Vagina (tissue), 2 donors: ENCODE measurements at places on chromosomes 11 and 22. TPM values are rescaled to one million over a fixed set of nuclear protein-coding genes. Genes with fewer than 3 reads are reported as not detected.

GRCh38 chr11:34792814-34793258, 123.3 kb downstream of the APIP start:
- DNase-seq, result no peak
- no peaks in the 10 kb centered on the region for H3K27me3 ChIP-seq
- no peaks in the 10 kb centered on the region for H3K36me3 ChIP-seq
- H3K4me3 ChIP-seq, result no peak overlapping the region
- H3K4me1 ChIP-seq, result peaks cover 20% of the 10 kb centered on the region

GRCh38 chr11:64971421-64972233, at the start of gene MAJIN:
Gene MAJIN, minus strand, starts transcription at chr11:64972108. Its CDS starts 12,703 bp downstream, at chr11:64959405.
- H3K4me1 ChIP-seq, result peaks cover 10% of the 10 kb centered on the region
- H3K27ac ChIP-seq, result no peak within 1 kb of the TSS
- no peaks in the 10 kb centered on the region for H3K27me3 ChIP-seq
- H3K36me3 ChIP-seq, result no peaks in the 10 kb centered on the region
- peak within 1 kb of the TSS; percentile 29 for H3K4me3 ChIP-seq

DNA sequence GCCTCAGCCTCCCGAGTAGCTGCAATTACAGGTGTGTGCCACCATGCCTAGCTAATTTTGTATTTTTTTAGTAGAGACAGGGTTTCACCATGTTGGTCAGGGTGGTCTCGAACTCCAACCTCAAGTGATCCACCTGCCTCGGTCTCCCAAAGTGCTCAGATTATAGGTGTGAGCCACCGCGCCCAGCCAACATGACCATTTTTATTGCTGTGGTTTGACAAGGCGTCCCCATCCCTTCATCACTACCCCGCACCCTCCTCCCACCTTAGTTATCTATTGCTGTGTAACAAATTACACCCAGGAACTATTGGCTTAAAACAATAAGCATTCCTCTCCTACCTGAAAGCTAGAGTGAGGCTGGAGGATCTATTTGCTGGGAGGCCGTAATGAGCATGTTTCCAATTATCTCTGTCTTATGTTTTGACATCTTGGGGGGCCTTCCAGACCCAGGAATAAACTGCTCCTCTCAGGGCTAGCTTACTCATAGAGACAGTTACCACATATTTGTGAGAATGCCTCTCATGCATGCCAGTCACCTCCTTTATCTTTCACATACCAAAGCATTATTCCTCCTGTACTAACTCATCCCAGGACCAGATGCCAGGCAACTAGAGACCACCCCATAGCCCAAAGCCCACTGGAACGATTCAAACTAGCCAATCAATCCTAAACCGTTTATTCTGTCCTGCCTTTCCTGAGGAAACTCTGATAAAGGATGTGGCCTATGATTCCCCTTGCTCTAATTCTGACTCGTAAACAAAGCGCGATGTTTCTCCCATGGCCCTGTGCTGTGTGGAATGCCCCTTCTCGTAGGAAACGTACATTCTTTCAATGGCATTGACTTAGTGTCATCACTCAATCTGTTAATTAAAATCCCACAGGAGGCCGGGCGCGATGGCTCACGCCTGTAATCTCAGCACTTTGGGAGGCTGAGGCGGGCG, 19.4 kb downstream of the SNU13 start:
- DNase-seq, result no peak
- H3K27me3 ChIP-seq, result no peaks in the 10 kb centered on the region
- peaks cover 19% of the 10 kb centered on the region for H3K4me1 ChIP-seq
- no peak overlapping the region for H3K27ac ChIP-seq
- H3K36me3 ChIP-seq, result no peaks in the 10 kb centered on the region
- H3K4me3 ChIP-seq, result no peak overlapping the region

GRCh38 chr11:60899046-60899936, 7.1 kb downstream of the PRPF19 start:
- no peak overlapping the region for H3K27ac ChIP-seq
- H3K36me3 ChIP-seq, result peaks cover 91% of the 10 kb centered on the region
- DNase-seq, result no peak
- no peak overlapping the region for H3K4me3 ChIP-seq

- no peak for DNase-seq
- H3K36me3 ChIP-seq, result no peaks in the 10 kb centered on the region
- H3K4me3 ChIP-seq, result no peak overlapping the region
These were observed 183.9 kb downstream of the KIRREL3 start for GRCh38 chr11:126816645-126817044.

- peaks cover 12% of the 10 kb centered on the region for H3K4me1 ChIP-seq
- H3K27me3 ChIP-seq, result no peaks in the 10 kb centered on the region
- H3K4me3 ChIP-seq, result no peak overlapping the region
- no peak overlapping the region for H3K27ac ChIP-seq
These were observed 18.2 kb downstream of the KCNQ1OT1 start for GRCh38 chr11:2681408-2682145.

- no peak overlapping the region for H3K4me3 ChIP-seq
- no peak overlapping the region for H3K27ac ChIP-seq
- H3K4me1 ChIP-seq, result peaks cover 9% of the 10 kb centered on the region
- H3K36me3 ChIP-seq, result no peaks in the 10 kb centered on the region
These were observed 153.1 kb downstream of the BRD1 start for GRCh38 chr22:49674479-49675050.

- H3K4me1 ChIP-seq, result no peaks in the 10 kb centered on the region
- no peak overlapping the region for H3K4me3 ChIP-seq
- no peaks in the 10 kb centered on the region for H3K36me3 ChIP-seq
- H3K27ac ChIP-seq, result no peak overlapping the region
- DNase-seq, result no peak
These were observed 5.2 kb downstream of the CYTH4 start for GRCh38 chr22:37287550-37287951.

DNA sequence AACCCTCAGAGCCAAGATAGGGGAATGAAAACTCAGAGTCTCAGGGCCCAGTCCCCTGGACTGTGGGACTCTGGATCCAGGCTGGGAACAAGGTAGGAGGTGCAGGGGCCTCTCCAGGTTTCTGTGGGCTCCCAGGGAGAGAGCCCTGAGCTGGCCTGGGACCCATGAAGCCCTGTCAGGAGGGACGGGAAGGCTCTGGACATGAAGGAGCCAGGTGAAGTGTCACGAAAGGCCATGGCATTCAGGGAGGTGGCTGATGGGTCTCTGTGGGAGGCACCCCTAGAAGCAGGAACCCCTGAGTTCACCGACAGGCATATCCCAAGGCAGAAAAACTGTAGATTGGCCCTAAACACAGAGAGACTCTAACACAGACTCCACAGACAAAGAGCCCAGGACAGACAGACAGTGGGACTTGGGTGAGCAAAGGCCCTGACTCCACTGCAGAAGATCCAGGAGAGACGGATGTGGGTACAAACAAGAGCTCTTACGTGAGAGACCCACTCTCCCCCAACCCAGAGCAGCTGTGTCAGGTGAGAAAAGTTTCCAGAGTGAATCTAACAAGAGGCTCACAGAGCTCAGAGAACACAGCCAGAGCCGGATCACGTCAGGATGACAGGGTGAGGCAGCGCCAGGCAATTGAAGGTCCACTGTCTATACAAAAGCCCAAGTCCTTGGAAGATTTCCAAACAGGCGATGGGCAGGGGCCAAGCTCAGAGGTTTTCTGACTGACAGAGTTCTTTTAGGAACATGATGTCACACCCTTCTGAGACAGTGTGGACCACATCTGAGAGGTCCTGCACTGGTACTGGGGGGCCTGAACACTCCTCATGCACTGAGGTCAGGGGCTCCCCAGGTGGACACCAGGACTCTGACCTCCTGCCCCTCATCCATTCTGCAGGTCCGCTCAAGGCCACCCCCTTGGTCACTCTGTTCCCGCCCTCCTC, 27.4 kb downstream of the IGLL5 start:
- no peak overlapping the region for H3K27ac ChIP-seq
- no peaks in the 10 kb centered on the region for H3K4me1 ChIP-seq
- no peak overlapping the region for H3K4me3 ChIP-seq

DNA sequence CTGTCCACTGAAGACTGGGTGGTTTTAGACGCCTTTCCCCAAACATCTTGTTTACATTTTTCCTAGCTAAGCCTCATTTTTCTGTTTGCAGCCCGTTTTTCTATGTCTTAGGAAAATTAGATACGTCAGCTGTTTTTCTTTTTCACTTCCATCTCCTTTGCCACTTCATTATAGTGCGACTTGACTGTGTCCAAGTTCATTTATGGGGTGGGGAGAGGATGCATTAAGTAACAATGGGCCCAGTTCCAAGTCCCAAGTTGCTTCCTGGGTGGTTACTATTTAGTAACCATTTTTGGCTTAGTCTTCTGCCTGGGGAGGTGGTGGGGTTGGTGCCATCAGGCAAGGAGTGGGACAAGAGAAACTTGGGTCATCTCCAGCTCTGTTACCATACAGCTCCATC, 83.0 kb downstream of the TRAF6 start:
- H3K4me3 ChIP-seq, result no peak overlapping the region
- H3K36me3 ChIP-seq, result no peaks in the 10 kb centered on the region
- no peak for DNase-seq
- peaks cover 27% of the 10 kb centered on the region for H3K4me1 ChIP-seq

- H3K36me3 ChIP-seq, result no peaks in the 10 kb centered on the region
- H3K4me1 ChIP-seq, result no peaks in the 10 kb centered on the region
- H3K27ac ChIP-seq, result no peak overlapping the region
These were observed 38.5 kb downstream of the CARD18 start for GRCh38 chr11:105100981-105101630.

DNA sequence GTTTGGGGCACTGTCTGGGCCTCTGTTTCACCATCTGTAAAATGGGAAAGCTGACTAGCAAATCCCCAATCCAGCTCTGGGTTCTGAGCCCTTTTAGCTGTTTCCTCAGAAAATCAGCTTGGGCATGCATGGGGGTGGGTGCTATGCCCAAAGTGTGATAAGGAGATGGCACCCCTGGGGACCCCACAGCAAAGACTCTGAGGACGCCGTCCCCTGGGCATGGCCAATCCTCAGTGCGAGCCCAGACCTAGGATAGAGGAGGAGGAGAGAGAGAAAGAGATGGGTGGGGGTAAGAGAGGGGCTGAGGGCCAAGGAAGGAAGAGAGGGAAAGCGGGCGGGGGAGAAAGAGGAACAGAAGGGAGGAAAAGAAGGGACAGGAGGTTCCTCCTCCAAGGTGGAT, 31.8 kb downstream of the TPBGL start:
- H3K4me1 ChIP-seq, result no peaks in the 10 kb centered on the region
- H3K4me3 ChIP-seq, result no peak overlapping the region
- no peak overlapping the region for H3K27ac ChIP-seq
- H3K27me3 ChIP-seq, result no peaks in the 10 kb centered on the region

DNA sequence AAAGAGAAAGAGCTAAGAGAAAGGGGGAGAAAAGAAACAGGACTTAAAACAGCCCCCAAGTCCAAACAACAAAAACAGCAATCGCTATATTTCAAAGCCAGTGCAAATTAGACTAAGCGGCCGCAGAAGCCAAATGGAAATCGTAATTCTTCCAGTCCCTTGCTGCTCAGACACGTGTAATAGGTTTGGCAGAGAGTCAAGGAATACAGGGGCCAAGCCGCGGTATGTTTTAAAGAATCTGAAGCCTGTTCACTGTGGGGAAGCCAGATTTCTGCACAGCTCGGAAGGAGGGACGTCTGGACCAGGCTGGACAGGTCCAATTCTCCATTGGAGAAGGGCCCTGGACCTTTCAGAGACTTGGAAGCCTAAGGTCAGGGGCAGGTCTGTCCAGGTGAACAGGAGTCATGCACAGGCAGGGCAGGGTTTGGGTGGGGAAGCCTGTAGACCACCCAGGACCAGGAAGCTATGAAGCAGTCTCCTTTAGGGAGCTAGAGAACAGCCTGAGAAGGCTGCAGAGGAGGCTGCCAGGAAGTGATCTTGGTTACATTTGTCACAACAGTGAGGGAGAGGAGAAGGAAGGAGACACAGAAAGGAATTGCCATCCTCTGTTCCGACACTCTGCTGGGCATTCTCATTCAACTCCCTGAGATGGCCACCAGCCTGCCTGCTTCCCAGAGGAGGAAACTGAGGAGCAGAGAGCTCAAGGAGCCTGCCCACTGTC, 265.5 kb upstream of the ISX start:
- no peaks in the 10 kb centered on the region for H3K27me3 ChIP-seq
- no peak overlapping the region for H3K4me3 ChIP-seq
- no peaks in the 10 kb centered on the region for H3K36me3 ChIP-seq
- H3K4me1 ChIP-seq, result peaks cover 26% of the 10 kb centered on the region
- no peak for DNase-seq

GRCh38 chr11:108994887-108995286, 330.0 kb downstream of the DDX10 start:
- no peaks in the 10 kb centered on the region for H3K4me1 ChIP-seq
- no peaks in the 10 kb centered on the region for H3K27me3 ChIP-seq
- no peaks in the 10 kb centered on the region for H3K36me3 ChIP-seq
- no peak overlapping the region for H3K4me3 ChIP-seq

DNA sequence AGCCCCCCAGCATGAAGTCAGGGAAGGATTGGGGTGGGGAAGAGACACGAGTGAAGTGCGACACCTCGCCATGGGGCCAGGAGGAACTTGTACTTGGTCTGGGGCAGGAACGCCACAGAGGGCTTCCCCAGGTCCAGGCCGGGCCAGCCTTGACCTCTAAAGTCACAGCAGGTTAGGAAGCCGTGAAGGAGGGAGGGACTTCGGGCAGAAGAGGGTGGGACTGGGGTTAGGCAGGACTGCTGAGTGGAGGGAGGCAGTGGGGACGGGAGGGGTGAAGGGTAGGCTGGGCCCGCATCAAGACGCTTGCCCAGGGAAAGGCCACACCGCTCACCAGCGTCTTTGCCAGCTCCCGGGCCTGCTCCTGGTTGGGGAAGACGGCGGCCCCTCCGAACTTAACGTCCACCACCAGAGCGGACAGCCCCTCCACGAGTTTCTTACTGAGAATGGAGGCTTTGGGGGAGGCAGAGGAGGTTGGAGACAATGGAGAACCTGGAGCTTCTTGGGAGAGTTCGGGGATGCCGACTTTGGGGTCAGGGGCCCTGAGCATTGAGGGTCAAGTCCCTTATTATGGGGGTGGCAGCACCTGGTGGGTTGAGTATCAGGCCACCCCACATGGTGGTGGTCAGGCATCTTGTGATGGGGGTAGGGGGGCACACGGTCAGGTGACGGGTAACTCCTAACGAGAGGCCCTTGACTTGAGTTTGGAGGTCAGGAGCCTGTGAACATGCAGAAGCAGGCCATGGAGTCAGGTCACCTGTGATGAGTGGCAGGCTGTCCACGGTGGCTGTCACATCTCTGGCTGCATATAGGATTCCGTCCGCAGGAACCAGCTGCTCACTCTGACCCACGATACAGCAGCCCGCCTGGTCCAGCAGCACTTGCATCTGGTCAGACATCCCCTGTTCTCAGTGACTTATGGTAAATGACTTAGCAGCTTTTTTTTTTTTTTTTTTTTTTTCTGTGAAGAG, 1.7 kb upstream of the SCO2 start:
- peak overlapping the region; percentile 92 for H3K27ac ChIP-seq
- no peaks in the 10 kb centered on the region for H3K27me3 ChIP-seq
- H3K36me3 ChIP-seq, result no peaks in the 10 kb centered on the region
- peak overlapping the region; percentile 84 for H3K4me3 ChIP-seq

GRCh38 chr11:106917973-106918372, 100.3 kb downstream of the GUCY1A2 start:
- no peaks in the 10 kb centered on the region for H3K36me3 ChIP-seq
- H3K27me3 ChIP-seq, result no peaks in the 10 kb centered on the region
- no peaks in the 10 kb centered on the region for H3K4me1 ChIP-seq
- DNase-seq, result no peak

GRCh38 chr22:38923463-38924346, 33.7 kb upstream of the APOBEC3A start:
- peak overlapping the region; percentile 74 for H3K27ac ChIP-seq
- no peaks in the 10 kb centered on the region for H3K36me3 ChIP-seq

- no peak for DNase-seq
- H3K27ac ChIP-seq, result no peak overlapping the region
- no peaks in the 10 kb centered on the region for H3K27me3 ChIP-seq
- no peaks in the 10 kb centered on the region for H3K4me1 ChIP-seq
These were observed 6.6 kb upstream of the MS4A12 start for GRCh38 chr11:60485987-60486386.

VPREB1 gene
- not detected for total RNA-seq

CLCF1 gene
- total RNA-seq, result 20.6 TPM

SYT7 gene
- total RNA-seq, result 3.4 TPM

H19 gene
- 252 TPM for total RNA-seq

SLC6A5 gene
- not detected for total RNA-seq

LARGE2 gene
- 6.6 TPM for total RNA-seq

CHST1 gene
- total RNA-seq, result 2.0 TPM
